Stimulated activated CD8-positive, alpha-beta memory T cell treated with anti-CD3 and anti-CD28 coated beads, Interleukin-4, amount 100 ng/mL, for 1 hour (primary cell): ENCODE measurements at places on chromosomes 2 and 18.

DNA sequence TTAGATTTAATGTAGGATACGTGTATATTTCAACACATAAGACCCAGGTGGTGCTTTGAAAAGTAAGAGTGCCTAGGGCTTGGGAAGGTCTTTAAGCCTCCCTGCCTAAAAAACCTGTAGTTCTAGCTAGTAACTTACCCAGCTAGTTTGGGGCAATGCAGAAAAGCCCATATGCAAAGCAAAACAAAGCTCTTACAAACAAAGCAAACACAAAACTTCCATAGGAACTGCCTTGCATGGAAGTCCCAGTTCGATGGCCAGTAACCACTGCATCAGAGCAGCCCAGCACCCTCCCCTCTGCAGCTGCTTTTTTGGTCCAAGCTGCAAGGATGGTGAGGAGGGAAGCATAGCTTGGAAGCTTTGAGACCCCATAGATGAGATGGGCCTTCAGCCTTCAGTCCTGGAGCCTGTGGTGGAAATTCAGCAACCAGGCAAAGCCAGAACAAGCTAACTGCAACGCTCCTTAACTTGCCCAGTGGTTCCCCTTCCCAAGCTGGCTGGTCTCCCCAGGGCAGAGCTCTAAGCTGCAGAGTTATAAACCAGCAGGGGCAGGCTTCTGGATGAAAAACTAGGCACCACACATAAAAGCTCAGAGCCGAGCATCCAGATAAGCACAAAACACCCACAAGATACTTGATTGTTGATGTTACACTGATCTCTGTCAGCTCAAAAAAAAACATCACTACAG, 16.2 kb downstream of the C2orf76 start:
- DNase-seq, result no peak

GRCh38 chr2:12031866-12032265, 285.4 kb downstream of the LPIN1 start:
- DNase-seq, result no peak

GRCh38 chr2:105669384-105669891, 75.3 kb upstream of the NCK2 start:
- no peak for DNase-seq

DNA sequence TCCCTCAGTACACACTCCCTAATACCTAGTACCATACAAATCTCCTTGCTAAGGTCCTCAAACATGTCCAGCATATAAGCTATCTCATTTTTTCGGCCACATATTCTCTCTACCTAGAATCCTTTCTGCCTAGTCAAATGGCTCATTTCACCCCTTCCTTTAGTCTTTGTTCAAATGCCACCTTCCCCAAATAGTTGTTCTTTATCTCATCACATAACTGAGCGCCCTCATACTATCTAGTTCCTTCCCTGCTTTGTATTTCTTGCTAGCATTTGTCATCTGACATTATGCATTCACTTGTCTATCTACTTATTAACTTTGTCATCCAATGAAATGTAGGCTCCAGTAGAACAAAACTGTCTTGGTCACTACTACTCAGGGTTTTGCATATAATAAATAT, 35.5 kb downstream of the RPRD1A start:
- DNase-seq, result no peak

DNA sequence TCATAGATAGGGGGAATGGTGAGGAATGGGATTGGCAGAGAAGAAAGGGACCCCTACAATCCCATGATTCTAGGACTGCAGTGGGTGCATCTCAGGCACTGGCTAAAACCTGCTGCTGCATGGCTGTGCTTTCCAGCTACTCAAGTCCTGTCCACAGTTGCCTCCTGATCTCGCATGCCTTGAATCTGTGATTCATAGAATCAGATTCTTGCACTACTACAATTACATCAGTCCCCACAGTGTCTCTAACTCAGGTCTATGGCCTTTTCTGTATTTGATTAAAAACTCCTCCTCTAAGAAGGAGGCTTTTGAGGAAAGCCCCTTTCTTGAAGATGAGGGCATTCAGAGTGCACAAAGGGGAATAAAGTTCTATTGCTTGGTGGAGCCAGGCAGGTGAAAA, 117.4 kb downstream of the LRATD1 start:
- no peak for DNase-seq

DNA sequence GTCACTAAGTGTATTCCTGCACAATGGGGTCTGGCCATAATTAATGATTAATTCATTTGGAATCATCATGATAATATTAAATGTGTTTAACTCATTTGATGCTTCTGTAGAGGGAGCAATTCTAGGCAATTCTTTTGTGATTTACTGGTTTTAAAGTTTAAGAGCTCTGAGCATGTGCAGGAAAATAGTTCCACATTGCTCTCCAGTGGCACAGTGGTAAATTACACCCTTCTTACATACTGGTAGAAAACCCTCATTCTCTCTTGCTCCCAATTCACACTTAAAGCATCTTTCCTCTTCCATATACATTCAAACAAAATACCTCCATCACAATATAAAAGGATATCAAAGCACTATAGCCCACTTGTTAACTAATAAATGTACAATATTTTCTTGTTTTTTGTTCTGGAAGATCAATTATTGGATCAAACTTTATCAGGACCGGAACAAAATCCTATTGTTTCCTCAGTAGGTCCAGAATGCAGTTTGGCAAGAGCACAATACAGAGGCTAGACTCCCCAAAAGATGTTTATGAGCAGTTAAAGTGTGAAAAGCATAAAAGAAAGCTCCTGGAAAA, 844.3 kb downstream of the MBD2 start:
- DNase-seq, result no peak

DNA sequence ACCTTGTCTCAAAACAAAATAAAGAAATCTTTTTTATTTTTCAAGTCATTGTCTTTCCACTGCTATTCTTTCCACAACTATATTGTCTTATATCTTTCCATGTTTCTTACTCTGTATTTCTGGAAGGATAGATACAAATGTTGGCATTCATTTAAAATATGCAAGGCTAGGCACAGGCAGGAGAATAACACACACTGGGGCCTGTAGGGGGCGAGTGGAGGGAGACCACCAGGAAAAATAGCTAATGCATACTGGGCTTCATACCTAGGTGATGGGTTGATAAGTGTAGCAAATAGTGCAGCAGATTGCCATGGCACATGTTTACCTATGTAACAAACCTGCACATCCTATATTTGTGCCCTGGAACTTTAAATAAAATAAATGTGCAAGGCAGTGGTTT, 9.6 kb downstream of the MRPL30 start:
- no peak for DNase-seq

GRCh38 chr2:217741381-217741955, 261.3 kb downstream of the TNS1 start:
- no peak for DNase-seq

- no peak for DNase-seq
Measured at GRCh38 chr2:236802862-236803261, 233.2 kb downstream of the ACKR3 start.

DNA sequence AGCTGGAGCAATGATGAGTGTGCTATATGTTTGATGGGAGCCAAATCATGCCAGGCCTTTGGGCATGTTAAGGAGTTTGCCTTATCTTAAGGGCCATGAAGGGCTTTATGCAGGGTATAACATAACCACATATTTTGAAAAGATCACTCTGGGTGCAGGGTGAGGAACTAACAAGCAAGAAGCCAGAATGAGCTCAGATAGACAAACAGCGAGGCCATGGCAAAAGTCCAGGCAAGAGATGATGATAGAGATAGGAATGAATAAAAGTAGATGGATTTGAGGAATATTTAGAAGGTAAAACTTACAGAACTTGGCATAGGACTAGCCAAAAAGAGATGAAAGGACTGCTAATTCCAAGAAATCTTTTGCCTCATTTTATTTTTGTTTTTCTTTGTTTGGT, 6.7 kb downstream of the GALNT3 start:
- DNase-seq, result no peak

DNA sequence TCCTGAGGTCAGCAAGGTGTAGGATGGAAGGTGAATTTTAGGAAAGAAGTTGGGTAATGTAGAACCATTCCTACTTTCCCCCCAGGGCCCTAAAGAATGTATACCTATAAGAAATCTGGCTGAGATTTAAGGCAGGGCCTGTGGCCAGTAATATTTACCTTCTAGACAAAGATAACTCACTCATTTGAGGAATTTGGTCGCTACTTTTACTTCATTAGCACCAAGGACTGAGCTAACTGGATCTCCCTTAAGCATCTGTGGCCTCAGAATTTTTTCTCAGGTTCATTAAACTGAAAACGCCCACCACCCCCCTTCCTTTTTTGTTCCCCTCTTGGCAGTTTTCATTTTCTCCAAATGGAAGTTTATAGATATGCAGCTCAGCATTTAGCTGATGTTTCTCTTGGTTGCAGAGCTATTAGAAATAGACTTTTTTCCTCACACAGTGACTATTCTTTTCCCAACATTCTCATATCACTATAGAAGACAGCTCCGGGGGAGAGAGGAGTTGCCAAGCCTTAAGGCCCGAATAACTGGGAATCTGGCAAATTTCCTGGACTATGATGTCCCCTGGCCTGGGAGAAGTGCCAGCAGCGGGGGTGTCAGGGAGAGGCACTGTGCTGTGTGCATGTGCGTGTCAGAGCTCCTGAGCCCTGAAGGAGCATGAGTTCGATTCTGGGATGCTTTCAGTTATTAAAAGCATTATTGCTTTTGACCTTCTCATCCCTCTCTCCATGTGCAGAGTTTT, 310.9 kb downstream of the PRKCE start:
- no peak for DNase-seq

GRCh38 chr2:171404719-171405118, 29.1 kb downstream of the METTL8 start:
- no peak for DNase-seq

DNA sequence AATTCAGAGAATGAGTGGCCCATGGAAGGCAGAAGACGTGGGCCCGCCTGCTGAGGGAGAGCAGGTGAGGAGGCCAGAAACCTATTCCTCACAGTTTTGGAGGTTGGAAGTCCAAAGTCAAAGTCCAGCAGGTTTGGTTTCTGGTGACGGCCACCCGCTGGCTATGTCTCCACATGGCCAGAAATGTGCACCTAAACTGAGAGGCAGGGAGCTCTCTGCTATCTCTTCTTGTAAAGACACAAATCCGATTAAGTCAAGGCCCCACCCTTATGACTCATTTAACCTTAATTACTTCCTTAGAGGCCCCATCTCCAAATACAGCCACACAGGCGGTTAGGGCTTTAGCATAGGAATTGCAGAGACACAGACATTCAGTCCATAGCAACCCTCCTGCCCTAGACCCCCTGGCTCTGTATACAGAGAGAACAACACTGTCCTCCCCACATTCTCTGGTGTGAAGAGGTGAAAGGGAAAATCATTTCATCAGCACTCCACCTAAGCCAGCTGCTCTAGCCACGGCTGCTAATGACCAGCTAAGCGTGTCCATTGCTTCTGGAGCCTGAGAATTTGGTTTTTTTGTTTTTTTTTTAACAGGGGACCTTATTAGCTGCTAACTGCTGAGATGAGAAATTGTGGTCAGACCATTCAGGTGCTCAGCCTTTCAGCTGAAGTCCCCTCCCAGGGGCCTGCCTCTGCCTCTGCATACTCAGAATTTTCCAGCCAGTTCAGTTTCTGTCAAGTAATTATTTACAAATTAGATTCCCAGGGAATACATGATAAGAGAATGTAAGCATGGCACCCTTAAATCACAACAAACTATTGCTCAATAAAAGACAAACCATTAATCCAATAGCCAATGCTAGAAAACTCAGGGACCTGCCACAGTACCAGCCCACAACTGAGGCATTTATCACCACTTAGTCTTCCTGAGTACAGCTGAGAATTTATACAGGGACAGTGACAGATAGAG, 368.7 kb upstream of the ID2 start:
- DNase-seq, result no peak

DNA sequence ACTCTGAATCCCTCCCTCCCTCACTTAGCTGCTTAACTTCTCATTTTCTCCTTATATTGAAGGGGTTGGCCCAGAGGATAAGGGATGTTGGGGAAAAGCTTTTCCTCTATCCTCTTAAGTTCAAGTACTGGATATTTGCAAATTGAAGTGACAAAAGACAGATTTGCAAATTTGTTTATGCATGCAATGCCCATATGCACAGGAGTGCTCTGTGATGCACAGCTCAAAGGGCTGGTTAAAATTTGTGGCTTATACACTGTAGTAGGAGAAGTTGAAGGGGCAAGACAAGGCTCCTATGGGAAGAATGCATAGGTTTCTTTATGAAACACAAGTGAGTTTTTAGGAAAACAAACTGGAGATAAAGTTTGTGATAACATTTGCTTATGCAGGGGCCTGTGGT, 8.4 kb upstream of the MSH6 start:
- DNase-seq, result no peak

- DNase-seq, result no peak
Measured at GRCh38 chr2:71608034-71608433, 154.7 kb downstream of the DYSF start.

DNA sequence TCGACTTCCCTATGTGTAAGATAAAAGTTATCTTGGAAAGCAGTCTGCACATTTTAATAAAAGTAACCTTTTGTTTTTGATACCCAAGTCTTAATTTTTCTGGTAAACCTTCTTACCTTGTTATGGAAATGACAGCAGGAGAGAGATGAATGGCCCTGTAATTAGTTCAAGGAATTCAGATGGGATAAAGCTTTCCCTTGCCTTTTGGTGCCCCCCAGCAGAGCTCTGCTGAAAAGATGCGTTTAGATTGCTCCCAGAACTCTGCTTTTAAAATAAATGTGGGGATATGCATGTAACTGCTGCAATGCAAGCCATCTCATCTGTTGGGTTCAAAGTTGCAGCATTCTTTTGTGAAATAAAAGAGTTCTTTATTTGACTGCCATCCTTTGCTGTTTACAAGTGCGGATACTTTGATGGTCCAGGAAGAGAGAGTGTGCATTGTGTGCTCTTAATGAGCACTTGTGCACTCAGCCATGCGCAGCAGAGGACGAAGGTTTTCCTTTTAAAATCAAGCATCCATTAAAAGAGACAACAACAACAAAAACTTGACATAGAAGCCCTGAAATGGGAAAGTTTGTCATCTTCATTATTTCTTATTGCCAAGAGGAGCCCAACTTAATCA, 176.7 kb upstream of the ST6GAL2 start:
- no peak for DNase-seq

DNA sequence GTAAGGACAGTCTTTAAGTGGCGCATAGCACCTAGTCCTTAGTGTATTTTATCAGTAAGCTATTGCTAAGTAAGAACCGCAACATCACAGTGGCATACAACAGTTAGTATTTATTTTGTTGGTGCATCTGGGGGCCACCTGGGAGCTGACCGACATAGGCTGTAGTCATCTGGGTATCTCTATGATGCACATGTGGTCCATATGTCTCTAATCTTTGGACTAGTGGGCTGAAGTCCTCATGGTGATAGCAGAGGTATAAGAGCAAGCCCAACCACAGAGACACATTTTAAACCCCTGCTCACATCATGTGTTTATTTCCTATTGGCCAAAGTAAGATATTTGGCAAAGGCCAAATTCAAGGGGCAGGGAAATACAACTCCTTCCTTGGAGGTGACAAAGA, 2.9 kb downstream of the CAMKMT start:
- no peak for DNase-seq

DNA sequence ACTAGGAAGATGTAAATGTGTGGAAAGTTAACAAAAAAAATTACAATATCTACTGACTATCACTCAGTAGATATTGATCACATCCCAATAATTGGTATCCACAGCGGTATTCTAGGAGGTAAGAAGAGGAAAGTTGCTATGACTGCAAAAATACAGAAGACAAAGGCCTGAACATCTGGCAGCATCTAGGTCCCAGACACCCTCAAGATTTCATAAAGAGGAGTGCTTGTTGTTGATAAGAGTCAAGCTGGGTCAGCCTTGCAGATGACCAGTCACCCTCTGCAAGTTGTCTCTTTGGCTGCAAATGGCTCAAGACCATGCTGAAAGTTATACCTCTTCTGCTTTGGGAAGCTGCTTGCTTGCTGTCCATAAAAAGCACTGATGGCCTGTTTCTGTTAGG, 228.4 kb upstream of the FBXO11 start:
- DNase-seq, result no peak
